Pancreas (tissue), 10 donors: ENCODE measurements at places on chromosomes 2 and 18. TPM values are rescaled to one million over a fixed set of nuclear protein-coding genes. Genes with fewer than 3 reads are reported as not detected.

- DNase-seq = no peak
Measured at GRCh38 chr2:177728920-177729319, 336.3 kb downstream of the AGPS start.

GRCh38 chr2:180577567-180577966 lies 402.8 kb upstream of the UBE2E3 start:
- no peak for DNase-seq

- DNase-seq = no peak
Measured at GRCh38 chr2:19722531-19722971, 179.2 kb downstream of the TTC32 start.

Gene CXCR2
- 0.90 TPM for total RNA-seq

DNA sequence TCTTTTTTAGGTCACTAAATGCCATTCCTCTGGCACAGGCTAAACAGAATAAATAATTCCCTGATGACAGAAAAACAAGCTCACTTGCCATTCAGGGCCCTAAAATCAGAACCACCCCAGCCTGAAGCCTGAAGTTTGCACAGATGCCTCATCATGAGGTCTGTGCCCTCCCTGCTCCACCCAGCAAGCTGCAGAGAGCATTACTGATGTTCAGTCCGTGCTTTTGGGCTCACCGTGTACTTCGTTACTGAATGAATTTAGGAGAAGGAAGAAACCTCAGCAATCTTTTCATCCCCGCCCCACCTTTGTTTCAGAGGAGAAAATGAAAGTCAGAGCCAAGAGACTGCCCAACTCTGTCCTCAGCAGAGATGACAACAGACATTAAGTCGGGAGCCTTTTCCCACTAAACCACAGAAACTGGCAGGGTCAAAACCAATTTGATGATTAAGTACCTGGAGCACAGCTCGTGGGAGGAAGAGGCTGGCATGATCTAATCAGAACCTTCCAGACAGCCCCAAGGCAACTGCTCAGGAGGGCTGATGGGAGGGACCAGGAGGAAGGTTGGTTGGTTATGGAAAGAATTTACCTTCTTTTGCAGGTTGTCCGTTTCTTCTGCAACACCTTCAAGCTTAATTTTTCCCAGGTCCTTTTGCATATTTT lies 122.7 kb downstream of the LAMA1 start:
- DNase-seq = no peak

- no peak for DNase-seq
Measured at GRCh38 chr18:62634979-62635630, 80.2 kb upstream of the PHLPP1 start.

GRCh38 chr2:42421601-42422239 lies 60.7 kb upstream of the COX7A2L start:
- DNase-seq = no peak
